ENCODE measurements at places on chromosomes 1 and 21. TPM values are rescaled to one million over a fixed set of nuclear protein-coding genes. Genes with fewer than 3 reads are reported as not detected.

Gene SPATA45
- 1.8 TPM for total RNA-seq

Gene BNIPL
- total RNA-seq = 0.10 TPM

Gene SLC25A24
- total RNA-seq = 51.8 TPM

Gene OR6N2
- not detected for total RNA-seq

DNA sequence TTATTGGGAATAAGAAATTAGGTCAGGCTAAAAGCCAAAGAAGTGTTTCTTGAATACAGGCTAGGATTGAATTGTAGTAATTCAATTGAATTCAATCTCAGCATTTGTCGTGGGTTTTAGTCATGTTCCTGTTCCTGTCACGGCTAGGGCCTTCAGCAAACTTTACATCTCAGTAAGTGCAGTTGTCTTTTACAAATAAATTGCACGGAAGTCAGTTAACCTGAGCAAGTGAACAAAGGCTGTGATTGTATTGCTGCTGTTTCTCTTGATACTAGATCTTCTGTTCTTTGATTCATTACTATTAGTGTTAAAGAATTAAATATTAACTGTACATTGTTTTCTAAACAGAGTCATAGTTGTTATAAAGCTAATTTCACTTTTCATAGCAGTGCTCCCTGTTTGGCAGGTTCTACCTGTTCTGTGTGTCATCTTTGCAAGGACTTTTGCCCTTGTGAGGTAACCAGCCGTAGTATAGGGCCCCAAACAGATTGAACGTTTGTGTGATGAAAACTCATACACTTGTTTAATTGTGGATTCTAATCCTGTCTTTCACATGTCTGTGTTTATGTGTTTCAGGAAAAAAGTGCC is 164.4 kb downstream of the EDEM3 start:
- no peak for DNase-seq

- DNase-seq = no peak
Measured at GRCh38 chr1:157775101-157775870, 1.6 kb downstream of the FCRL2 start.

All from M059J (cell line).